Right lobe of liver (tissue), 6 donors: ENCODE measurements at places on chromosomes 7 and 10. TPM values are rescaled to one million over a fixed set of nuclear protein-coding genes. Genes with fewer than 3 reads are reported as not detected.

GRCh38 chr10:113084031-113084430, 134.0 kb downstream of the TCF7L2 start:
- H3K4me3 ChIP-seq = no peak overlapping the region
- no peak for DNase-seq
- H3K27ac ChIP-seq = no peak overlapping the region

DNA sequence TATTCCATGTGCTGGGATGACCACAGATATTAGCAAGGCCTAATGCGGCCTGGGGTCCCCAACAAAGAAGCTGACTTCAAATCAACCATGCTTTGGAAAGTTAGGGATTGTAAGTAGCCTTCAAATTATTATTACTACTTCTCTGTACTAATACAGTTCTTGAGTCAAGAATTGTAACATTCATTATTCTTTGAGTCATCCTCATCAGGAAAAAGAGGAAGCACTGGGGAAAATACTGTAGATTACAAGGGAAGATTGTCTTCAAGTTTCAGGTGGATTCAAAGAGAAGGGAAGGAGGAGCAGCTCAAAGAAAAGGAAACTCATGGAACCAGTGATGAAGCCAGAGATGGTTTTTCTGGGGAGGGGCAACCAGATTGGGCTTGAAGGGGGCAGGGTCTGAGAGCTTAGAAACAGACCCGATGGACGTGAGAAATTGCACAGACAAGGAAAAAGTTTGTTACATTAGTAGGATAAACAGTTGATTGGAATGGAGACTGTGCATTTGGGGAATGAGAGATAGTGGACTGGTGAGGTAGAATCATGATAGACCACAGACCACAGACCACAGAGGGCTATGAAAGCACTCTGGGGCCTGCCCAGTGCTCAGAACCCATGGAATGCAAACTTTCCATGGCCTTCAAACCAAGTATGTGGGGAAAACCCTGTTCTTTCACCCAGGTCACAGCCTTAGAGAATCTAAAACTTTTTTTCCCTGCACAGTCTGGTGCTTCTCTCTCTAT, 209.9 kb downstream of the ZNF365 start:
- no peak overlapping the region for H3K27ac ChIP-seq
- H3K4me1 ChIP-seq = no peaks in the 10 kb centered on the region
- no peak for DNase-seq
- no peak overlapping the region for H3K4me3 ChIP-seq
- H3K36me3 ChIP-seq = no peaks in the 10 kb centered on the region
- no peaks in the 10 kb centered on the region for H3K27me3 ChIP-seq

- no peaks in the 10 kb centered on the region for H3K36me3 ChIP-seq
- H3K27ac ChIP-seq = no peak overlapping the region
- no peaks in the 10 kb centered on the region for H3K4me1 ChIP-seq
- H3K27me3 ChIP-seq = no peaks in the 10 kb centered on the region
- DNase-seq = no peak
Measured at GRCh38 chr7:105399043-105399725, 10.5 kb upstream of the SRPK2 start.

IL2RA gene
- total RNA-seq = 3.1 TPM
